ENCODE measurements at places on chromosomes 12 and 14. TPM values are rescaled to one million over a fixed set of nuclear protein-coding genes. Genes with fewer than 3 reads are reported as not detected.

DNA sequence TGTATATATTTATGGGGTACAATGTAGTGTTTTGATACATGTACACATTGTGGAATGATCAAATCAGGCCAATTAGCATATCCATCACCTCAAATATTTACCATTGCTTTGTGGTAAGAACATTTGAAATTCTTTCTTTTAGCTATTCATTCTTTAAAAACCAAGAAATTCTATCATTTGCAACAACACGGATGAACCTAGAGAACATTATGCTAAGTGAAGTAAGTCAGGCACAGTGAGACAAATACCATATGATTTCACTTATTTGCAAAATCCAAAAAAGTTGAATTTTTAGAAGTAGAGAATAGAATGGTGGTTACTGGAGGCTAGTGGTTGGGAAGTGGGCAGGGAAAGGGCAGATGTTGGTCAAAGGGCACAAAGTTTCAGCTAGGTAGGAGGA is 129.3 kb upstream of the PTPRQ start:
- no peak for DNase-seq

The ISCU gene
- 69.5 TPM for total RNA-seq

- no peak for DNase-seq
Measured at GRCh38 chr14:86088156-86088555, 558.2 kb downstream of the FLRT2 start.

- DNase-seq, result no peak
Measured at GRCh38 chr12:125549171-125549570, 483.9 kb downstream of the AACS start.

The VWF gene
- total RNA-seq, result 0.24 TPM

- DNase-seq, result no peak
Measured at GRCh38 chr12:32921397-32921796, 24.8 kb upstream of the PKP2 start.

GRCh38 chr12:44258246-44258645 is 422.4 kb downstream of the TMEM117 start:
- no peak for DNase-seq

- DNase-seq, result no peak
Measured at GRCh38 chr14:29236848-29237247, 470.3 kb downstream of the FOXG1 start.

- no peak for DNase-seq
Measured at GRCh38 chr12:75721796-75722195, 210.4 kb upstream of the KRR1 start.

DNA sequence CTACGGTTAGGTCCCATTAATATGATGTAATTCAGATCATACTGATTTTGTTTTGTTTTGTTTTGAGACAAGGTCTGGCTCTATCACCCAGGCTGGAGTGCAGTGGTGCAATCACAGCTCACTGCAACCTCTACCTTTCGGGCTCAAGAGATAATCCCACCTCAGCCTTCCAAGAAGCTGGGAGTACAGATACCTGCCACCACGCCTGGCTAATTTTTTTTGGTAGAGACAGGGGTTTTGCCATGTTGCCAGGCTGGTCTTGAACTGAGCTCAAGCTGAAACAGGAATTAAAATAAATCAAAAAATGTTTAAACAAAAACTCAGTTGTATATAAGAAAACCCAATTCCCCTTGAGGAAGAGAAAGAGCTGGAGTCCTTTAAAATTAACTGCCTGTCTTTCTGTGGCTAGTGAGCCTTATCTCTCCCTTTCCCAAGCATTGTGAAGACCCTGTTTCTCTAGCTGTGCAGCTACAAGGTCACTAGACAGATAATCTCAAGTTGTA is 17.7 kb upstream of the ANAPC7 start:
- no peak for DNase-seq

DNA sequence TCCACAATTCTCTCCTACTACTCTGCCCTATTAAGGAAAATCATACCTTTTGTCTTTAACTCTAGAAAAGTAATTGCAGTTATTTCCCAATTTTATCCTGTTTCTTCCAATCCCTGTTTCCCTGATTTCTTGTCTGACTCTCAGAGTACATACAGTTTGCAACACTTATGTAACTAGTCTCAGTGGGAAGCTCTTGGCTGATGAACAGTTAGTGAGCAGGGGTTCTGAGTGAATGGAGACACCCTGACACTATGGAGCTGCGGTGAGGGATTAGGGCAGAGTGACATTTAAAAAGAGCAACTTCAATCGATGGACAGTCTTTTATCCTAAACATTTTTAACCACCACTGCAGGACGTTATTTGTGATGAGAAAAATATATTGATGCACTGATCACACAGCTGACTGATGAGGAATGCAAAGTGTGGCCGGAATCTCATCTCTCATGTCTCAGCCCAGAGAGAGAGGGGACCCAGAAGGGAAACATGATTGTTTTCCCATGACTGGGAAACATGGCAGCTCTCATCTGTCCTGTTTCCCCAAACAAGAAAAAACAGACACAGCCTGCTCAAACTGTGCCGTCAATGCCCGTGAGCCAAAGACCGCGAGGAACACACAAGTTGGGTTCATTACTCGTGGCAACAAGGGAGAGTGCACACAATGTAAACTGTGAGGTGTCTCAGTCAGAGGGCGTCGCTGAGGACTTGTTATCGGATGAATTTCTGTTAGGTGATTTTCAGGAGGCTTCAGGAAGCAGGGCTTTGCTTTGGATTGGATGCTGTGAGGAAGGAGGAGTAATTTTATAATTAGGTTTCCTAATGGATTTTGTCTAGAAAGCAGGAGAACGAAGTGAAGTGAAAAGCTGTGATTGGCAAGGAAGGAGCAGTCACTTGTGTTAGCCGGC is 5.2 kb upstream of the SLC6A13 start:
- DNase-seq, result no peak

- no peak for DNase-seq
Measured at GRCh38 chr14:36162267-36162666, 14.3 kb downstream of the PTCSC3 start.

- DNase-seq, result no peak
Measured at GRCh38 chr12:47717046-47717442, 8.2 kb downstream of the ENDOU start.

The ACOT4 gene
- total RNA-seq, result 2.4 TPM

DNA sequence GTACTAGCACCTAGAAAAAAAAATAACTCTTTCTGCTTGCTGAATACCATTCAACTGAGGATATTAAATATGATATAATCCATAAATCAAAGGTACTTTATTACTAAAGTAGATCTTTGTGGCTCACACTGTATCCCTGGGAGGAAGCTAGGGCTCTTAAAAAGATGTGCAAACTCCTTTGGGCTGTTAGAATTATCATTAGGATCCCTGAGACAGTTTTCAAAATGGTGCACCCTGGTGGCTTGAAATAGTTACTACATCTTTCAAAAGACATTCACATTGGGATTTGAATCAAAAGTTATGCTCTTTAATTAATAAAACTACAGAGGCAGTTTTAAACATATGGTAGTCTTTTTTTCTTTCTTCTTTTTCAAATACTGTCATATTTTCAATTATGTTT is 228.5 kb upstream of the G2E3 start:
- DNase-seq, result no peak

DNA sequence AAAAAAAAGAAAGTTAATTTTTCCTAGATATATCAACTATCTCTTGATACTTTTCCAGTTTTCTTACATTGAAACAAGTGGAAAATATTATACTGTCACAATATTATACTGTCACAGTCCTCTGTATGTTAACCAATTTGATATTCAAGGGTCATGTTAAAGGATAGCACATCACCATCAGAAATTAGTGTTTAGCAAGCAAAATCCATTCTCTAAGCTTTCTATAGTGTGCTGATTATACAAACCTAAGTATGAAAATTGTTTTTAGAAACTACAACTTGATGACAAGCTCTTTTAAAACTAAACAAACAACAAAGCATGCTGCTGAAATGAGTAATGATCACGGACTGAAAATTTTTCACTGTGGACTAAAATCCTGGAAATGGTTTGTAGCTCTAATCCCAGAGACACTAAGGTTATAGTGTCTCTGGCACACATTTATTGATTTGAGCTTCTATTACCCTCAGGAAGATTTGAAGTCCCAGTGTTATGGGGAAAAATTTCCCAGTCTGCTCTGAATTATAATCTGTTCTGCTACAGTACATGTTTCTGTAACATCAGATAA is 9.7 kb downstream of the SPTSSA start:
- no peak for DNase-seq

The ADAM21 gene
- total RNA-seq, result 0.23 TPM

The GRIP1 gene
- total RNA-seq, result 2.2 TPM

GRCh38 chr12:94240171-94240570 is 91.8 kb downstream of the PLXNC1 start:
- DNase-seq, result no peak

The TCL1B gene
- total RNA-seq, result not detected

The VRTN gene
- not detected for total RNA-seq

DNA sequence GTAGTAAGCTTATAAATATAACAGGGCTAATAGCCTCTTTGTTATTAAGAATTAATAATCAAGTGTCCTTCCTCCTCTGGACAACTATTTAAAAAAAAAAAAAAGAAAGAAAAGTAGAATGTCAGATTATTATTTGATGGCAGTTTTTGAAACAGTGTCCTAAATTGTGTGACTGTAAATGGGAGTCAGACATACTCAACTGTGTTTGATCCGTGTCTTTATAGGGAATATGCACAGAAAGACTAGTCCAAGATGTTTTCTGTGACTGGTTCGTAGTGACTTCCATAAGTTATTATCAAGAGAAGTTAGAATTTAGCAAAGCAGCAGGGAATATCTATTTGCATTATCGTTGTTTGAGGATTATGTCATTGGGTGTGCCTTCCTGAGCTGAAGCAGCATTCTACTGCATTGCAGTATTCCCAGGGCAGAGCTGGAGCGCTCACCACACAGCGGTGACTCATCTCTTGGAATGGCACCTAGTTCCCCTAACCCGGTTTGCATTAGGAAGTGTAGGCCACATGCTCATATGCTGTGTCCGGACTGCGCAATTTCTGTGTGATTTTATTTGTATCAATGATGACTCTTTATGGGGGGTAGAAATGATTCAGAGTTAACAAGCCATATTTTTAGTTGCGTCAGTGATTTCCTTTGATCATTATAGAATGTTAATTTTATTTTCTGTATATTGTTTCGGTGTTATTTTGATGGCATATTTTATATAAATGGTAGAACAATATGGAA is 7.9 kb downstream of the DYNC1H1 start:
- DNase-seq, result no peak

DNA sequence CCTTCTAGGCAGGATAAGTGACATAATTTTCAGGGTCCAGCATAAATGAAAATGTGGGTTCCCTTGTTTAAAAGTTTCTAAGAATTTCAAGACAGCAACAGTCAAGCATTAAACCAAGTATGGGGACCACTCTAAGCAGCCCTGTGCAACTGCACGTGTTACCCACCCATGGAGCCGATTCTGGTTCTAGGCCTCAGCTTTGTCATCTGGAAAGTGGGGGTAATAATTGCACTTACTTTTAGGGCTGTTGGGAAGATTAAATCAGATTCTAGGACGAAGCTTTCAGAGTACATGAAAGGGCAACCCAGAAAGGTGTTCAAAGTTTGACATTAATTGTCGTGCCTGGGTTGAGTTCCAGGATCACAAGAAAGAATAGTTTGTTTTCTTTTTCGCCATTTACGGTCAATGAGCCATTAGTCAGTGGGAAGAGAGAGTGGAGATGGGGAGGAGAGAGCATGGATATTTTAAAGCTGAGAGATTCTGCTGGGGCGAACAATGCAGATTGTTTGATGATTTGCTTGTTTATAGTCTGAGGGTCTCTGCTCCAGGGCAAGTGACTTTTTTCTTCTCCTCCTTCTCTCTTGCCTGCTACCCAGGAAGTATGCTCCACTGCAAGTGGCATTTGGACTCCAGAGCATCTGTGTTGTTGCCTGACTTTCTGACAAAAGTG is 10.7 kb upstream of the PPFIBP1 start:
- no peak for DNase-seq

- no peak for DNase-seq
Measured at GRCh38 chr12:120538281-120539156, 4.4 kb downstream of the RNF10 start.

DNA sequence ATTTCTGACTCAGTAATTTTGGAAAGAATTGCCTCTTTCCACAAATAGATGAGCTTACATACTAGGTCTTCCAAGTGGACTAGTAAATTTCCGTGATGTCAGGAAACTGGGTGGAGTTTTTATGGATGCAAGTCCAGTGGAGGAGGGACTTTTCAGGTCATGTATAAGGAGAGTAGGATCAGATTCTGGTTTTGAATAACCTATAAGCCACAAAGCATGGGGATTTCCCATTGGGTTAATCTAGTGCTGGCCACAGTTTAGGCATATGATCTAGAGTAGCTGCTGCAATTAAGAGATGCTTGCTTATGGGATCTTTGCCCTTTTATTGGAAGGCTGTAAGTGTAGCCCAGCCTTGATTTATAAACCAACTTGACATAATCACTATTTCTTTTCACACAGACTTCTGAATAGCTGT is 33.8 kb downstream of the STK38L start:
- DNase-seq, result peak; percentile 23

- no peak for DNase-seq
Measured at GRCh38 chr14:51666826-51667225, 15.1 kb downstream of the FRMD6 start.

The TOMM20L gene
- total RNA-seq, result not detected

The SSTR1 gene
- total RNA-seq, result not detected

The SLC25A21 gene
- not detected for total RNA-seq

The CTSG gene
- not detected for total RNA-seq

DNA sequence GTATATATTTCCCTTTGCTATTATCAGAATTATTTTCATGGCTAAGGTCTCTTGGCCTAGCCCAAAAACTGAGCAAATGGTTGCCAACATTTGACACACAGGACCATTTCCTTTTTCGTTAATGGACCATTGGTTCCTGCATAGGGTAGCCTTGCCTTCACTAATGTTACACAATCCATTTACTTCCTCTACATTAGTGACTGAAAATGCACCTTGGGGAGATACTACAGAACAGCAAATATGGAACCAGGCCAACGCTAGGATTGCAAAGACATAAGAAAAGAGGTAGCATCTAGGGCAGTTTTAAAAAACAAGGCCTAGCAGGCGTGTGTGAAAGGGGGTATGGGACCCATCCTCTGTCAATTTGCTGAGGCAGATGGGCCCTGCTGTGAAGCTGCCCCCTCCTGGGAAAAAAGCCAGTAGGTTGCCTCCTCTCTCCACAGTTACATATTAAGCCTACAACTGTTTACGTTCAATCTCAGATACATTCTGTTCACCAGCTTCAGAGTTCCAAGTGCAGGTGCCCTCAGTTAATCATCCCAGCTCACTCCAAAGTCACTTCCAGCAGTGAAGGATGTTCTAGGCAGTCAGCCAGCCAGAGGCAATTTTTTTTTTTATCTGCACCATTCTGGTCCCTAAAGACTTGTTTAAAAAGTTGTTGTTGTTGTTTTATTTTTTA is 15.0 kb downstream of the AQP6 start:
- DNase-seq, result no peak

The C12orf60 gene
- total RNA-seq, result 2.8 TPM

The ASIC1 gene
- 10.8 TPM for total RNA-seq

- no peak for DNase-seq
Measured at GRCh38 chr14:29339494-29340172, 573.0 kb downstream of the FOXG1 start.

- no peak for DNase-seq
Measured at GRCh38 chr12:131442337-131442918, 268.5 kb upstream of the SFSWAP start.

The ACYP1 gene
- 27.7 TPM for total RNA-seq

- no peak for DNase-seq
Measured at GRCh38 chr14:87834594-87834993, 158.4 kb downstream of the GALC start.

The TAC3 gene
- 0.31 TPM for total RNA-seq

- no peak for DNase-seq
Measured at GRCh38 chr14:89194376-89194775, 222.7 kb downstream of the FOXN3 start.

Data from activated naive CD8-positive, alpha-beta T cell treated with anti-CD3 and anti-CD28 coated beads for 36 hours (primary cell).